Activated naive CD4-positive, alpha-beta T cell (primary cell): ENCODE measurements at places on chromosomes 1 and 21.

DNA sequence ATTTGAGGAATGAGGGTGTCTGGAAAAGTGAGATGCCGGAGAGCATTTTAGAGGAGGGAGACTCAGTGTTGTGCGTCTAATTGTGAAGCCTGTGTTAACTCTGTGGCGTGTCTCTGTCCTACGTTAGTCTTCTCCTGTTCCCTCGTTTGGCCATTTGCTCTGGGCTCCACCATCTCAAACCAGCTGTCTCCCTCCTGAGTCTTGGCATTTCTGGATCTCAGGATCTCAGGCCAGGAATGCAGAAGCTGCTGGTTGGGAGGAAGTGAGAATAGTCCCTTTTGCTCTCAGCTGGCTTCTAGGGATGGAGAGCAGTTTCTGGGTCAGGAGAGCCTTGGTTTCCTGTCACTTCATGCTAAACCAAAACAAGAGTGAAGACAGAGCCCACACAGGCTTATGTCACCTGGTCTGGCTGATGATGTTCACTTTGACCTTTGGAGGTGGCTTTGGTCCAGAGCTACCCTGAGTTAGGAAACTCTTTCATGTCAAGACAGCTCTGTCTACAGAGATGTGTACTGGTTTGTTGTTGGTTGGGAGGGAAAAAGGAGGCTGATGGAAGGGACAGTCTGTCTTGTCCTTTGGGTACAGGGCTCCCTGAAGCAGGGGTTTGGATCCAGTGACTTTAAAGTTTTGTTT lies 859 bp downstream of the NFASC start:
- no peak for DNase-seq

- DNase-seq: no peak
Observed at GRCh38 chr1:18773753-18774152, 85.7 kb downstream of the TAS1R2 start.

DNA sequence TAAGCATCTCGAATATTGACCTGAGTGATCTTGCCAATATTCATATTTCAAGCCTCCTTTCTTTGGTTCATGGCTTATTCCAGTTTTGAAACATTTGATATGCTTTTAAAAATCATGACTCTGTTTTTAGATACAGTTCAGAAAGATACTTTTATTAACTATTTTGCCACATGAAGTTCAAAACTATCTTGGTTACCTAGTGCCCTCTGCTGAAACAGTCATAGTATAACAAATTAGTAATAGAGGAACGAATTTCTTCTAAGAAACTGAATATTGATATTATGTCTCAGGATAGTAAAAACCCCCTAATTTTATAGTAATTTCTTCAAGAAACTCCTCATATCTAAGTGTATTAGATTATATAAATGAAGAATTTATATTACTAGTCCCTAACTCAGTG lies 52.6 kb upstream of the RC3H1 start:
- DNase-seq: no peak

GRCh38 chr1:43448955-43449707 lies 4.6 kb downstream of the HYI start:
- DNase-seq: no peak

DNA sequence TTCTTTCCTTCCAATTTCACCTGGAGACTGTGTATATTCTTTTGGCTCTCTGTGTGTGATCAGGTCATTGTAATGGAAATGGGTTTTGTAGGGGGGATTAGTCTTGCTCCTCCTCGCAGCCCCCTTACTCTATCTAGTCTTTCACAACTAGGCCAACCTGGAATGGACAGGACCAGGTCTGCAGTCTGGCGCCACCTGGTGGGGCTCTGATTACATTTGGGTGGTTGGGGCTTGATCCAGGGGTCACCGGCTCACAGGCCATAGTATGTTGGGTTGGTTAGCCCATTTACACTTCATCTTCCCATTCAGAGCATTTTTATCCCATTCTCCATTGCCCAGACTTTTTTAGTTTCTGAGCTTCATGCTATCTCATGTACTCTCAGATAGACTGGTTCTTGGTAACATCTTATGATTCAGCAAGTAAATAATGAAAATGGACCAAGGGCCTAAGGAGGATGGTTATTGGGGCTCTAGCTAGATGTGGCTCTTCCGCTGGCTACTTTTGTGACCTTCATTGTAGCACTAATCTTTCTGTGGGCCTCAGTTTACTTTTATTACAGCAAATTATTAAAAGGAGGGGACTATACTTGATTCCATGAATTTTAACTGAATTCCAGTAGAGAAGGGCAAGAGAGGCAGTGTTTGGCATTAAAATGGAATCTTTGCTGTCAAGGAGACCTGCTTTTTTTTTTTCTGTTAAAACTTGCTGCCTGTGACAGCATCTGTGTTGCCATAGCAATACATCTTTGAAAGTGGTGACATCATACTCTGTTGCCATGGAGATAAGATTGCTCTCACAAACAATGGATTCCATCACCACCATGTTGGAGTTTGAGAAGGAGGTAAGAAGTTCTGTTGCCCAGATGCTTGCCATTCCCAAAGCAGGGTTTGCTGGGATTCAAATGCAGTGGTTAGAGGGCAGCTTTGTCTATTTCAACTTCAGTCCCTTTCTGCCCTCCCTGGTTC lies 150.1 kb downstream of the PLXNA2 start:
- peak; percentile 10 for DNase-seq

DNA sequence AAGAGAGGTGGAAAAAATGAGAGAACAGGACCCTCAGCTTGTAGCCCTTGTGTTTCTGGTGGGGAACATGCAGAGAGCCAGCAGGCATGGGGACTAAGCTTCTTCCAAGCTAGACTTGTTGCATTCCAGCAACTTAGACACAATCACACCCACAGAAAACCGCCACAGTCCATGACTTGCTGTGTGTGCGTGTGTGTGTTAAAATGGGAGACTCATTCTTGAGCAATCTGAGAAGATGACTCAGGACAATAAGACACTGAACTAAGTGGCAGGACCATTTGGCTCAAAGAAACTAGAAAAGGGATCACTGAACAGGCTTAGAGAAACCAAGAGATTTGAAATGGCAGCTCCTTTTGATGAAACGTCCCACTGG lies 78.0 kb downstream of the HLX start:
- no peak for DNase-seq

GRCh38 chr1:45541193-45541592 lies 9.4 kb upstream of the AKR1A1 start:
- DNase-seq: no peak

DNA sequence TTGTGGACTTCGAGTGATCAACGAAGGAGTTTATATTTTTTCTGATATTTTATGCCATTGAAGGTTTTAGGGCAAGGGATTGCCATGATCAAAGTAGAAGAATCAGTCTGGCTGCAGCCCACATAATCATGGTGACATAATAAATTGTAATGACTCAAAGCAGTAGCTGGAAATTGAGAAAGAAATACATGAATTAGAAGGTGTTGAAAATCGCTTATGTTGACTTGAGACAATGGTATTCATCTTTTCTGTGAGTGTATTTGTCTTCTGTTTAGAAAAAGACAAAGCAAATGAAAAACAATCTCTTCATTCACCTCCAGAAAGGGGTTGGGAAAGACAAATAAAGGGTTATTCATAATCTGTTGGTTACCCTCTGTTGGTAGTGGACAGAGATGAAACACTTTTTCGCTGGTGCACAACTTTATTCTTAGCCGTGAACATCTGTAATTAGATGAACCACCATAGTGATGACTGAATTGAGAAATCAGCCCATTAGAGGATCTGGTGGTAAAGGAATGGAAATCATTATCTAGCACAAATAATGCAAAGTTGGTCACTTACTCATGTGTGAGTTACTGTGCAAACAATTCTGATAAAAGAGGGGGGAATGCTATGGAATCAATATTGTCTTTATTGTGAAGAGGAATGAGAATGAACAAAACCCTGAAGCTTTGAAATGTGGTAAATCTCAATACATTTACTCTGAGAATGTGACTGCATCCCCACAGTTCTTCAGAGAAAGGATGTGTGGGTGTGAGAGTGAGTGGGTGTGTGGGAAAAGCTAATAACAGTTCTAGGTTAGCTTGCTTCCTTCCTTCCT lies 121.8 kb downstream of the NTNG1 start:
- no peak for DNase-seq

- no peak for DNase-seq
Observed at GRCh38 chr1:201468844-201469644, at the start of gene PHLDA3. PHLDA3 (minus strand) TSS chr1:201469188; CDS start chr1:201468786, 402 bp downstream.

GRCh38 chr1:63843884-63844283 lies 70.1 kb downstream of the ROR1 start:
- DNase-seq: no peak

DNA sequence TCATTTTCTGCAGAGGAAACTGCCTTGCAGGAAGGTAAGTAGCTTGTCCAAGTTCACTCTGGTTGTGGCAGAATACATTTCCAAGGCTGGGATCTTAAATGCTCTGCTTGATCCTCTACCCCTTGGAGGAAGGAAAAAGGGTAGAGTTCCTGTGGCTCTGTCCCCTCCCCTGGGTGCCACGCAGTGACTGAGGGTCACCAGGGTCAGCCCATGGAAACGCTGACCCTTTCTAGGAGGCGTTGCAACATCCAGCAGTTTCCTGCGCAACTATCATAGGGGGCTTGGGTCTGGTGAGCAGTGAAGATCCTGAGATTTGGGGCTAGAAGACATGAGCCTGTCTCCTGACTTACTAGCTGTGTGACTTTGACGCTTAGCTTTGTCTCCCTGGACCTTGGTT lies 29.4 kb upstream of the EPS8L3 start:
- no peak for DNase-seq

DNA sequence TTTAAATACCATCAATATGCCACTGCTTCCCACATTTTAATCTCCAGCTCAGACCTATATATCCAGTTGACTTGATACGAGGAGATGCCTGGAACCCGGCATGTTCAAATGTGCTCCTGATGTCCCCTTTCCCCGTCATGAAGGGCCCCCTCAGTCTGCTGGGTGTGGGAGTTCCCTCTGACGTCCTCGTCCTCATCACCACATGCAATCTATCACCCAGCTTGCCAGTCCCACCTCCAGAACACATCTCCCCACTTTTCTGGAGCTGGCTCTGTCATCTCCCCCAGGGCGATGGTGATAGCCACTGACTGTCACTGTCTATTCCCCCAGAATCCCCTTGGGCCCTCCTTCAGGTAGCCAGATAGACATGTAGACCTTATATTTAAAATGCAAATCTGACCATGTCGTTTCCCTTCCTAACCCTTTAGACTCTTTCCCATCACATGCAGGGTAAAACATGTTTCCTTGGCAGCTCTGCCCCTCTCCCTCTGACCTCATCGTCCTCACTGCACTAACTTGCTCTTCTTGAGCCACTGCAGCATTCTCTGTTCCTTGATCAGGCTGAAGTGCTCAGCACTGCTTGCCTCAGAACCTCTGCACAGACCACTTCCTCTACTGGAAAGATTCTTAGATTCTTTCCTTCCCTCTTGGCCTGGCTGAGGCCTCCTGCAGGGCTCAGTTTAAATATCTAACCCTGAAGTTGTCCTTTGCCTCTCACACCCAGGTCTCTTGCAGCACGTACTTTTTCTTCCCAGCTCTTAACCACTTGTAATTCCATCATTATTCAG lies 7.4 kb downstream of the AZIN2 start:
- no peak for DNase-seq

- no peak for DNase-seq
Observed at GRCh38 chr1:36992139-36992943, 42.0 kb downstream of the GRIK3 start.

DNA sequence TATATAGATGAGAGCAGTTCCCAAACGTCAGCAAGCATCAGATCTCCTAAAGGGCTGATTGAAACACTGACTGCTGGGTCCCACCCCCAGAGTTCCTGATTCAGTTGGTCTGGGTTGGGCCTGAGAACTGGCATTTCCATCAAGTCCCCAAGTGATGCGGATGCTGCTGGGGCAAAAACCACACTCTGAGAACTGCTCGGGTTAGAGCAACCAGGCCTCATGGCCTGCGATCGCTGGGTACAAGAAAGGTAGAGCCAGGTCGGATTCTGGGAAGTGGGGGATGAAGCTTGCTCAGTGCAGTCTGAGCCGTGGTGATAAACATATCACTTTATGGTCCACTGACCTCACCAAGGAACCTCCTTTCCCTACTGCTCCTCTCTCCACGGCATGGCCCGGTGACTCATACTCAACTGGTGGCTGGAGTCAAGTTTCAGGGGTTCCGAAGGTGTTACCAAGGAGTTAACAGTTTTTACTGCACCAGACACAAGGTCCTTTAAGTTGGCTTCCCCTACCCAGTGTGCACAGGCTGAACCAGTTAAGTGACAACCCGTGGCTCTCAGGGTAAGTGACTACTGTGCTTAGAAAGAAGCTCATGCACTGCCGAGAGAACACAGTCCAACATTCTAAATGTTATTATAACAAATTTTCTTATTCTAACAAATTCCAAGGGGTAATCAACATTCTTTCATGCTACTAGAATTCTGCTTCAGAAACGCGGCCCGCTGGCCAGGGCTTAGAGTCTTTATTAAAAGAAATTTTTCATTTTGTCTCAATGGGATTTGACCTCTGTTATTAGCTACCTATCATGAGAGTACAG lies 153.5 kb downstream of the TGFBR3 start:
- no peak for DNase-seq

GRCh38 chr1:110176299-110176956 lies 26.1 kb downstream of the SLC6A17 start:
- no peak for DNase-seq

GRCh38 chr21:46325073-46325912 lies 1.3 kb downstream of the PCNT start:
- no peak for DNase-seq

DNA sequence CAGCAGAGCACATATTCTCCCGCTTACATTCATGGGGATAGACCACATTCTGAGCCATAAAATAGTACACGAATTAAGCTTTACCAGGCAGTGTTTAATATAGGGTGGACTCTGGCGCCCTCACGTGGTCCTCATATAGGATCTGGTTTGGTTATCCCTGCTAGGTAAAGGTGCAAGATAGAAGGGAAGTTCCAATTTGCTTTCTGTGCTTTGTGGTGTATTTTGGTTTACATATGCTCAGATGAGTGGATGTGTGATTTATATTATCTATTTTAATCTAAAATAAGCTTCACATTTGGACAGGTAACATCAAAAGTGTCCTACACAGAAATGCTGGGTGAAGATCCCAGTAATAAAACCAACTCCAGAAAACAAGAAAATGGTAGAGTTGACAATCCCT lies 3.6 kb downstream of the CR1 start:
- peak; percentile 51 for DNase-seq

GRCh38 chr1:228646717-228647522 lies 88.4 kb upstream of the RHOU start:
- DNase-seq: no peak

DNA sequence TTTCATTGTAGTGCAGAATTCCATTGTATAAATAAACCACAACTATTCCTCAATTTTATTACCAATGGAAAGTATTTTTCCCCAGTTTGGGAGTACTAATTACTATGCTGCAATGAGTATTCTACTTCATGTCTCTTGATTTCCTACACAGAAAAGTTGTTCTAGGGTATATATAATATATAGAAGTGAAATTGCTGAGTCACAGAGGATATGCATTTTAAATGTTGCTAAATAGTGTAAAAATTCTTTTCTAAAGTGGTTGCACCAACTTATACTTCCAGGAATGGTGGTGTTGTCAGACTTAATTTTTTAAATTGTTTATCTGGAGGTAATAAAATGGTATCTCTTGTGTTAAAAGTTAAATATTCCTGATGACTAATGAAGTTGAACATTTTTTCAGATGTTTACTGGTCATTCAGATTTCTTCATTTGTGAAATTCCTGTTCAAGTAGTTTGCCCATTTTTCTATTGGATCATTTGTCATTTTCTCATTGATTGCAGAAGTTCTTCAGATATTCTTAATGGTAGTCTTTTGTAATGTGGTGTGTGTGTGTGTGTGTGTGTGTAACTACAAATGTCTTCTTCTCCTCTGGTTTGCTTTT lies 19.1 kb upstream of the MYOG start:
- no peak for DNase-seq

GRCh38 chr1:16046842-16047241 lies 3.3 kb downstream of the CLCNKB start:
- DNase-seq: no peak

GRCh38 chr1:112027696-112028095 lies 38.2 kb upstream of the KCND3 start:
- DNase-seq: no peak
